Common myeloid progenitor, CD34-positive (primary cell): ENCODE measurements at places on chromosomes 6 and 20.
A peak's percentile ranks its signal among the peaks of the same experiment; 100 is the strongest.

- no peak for DNase-seq
Measured at GRCh38 chr6:28802417-28803336, 121.1 kb downstream of the TRIM27 start.

- DNase-seq, result no peak
Measured at GRCh38 chr6:127515234-127515793, 3.8 kb downstream of the MTCL3 start.

DNA sequence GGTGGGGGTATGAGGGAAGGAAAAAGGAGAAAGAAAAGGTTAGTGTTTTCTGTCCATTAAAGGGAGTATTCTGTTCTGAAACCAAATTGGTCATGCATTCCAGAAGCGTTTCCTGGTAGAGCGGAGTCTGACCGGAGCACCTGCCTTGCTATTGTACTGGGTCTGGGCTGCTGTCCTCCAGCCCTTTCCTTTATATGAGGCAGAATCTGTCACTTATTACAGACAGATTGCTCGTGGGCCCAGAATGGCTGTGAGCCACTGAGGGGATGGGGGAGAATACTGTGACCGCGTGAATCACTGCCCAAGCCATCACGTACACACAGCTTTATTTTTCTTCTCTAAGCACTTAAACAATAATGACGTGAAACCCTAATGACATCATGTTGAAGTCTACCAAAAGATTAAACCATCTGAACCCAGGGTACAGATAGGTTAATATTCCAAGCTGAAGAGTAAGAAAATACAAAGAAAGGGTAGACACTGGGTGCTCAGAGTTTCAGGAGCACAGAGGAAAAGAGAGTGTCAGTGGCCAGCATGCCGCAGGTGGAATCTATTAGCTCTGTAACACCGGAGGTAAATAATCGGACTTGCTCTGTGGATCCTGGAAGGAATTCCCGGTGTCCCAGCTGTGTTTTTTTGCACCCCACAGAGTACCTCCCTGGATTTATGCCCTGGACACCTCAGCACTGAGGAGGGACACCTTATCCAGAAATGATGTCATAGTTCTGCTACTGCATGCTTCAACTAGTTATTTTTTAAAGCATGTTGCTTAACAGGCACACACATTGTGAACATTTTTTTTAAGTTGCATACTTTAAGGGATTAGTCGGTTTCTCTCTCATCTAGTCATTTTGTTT is 573.3 kb downstream of the PKHD1 start:
- DNase-seq, result no peak

- peak; percentile 74 for DNase-seq
Measured at GRCh38 chr20:50460608-50461267, 49.4 kb upstream of the PTPN1 start.

DNA sequence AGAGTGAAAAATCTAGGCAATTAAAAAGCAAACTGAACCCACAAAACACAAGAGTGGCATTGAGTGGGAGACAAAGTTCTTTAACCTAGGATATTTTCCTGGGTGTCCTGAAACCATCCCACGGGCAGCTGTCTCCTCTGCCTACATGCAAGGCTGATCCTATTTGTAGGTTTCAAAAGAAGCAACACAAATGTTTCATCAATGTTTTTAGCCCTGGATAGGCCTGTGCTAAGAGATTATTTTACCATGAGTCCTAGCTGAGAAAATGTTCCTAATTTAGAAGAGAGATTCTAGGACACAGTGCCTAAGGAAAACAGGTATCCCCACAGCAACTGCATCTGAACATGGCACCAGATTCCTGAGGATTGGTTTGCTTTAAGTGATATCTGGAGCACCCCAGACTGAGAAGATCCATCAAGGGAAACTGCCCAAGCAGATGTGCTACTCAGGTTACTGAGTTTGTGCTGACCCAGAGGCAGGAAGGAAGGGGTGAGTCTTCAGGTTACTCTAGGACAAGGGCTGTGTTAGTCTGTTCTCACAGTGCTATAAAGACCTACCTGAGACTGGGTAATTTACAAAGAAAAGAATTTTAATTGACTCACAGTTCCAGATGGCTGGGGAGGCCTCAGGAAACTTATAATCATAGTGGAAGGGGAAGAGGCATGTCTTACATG is 111.6 kb upstream of the UST start:
- no peak for DNase-seq

DNA sequence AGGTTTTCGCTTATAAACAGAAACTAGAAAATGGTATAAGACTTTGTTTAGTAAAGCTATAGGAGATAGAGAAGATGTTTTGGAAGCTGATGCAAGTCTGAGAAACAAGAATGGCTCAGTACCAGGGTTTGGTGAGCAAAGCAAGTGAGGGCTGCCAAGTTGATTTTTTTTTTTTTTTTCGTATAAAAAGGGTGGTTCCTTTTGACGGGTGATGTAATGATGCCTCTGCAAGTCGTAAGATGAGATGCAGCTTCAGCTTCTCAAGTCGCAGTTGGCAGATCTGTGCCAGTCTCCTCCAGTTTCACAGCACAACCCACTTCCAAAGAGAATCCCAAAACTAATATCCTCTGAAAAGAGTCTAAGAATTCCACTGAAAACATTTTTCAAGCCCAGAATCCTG is 252.8 kb upstream of the CDH4 start:
- no peak for DNase-seq

GRCh38 chr20:20553541-20553940 is 158.9 kb downstream of the RALGAPA2 start:
- DNase-seq, result no peak

DNA sequence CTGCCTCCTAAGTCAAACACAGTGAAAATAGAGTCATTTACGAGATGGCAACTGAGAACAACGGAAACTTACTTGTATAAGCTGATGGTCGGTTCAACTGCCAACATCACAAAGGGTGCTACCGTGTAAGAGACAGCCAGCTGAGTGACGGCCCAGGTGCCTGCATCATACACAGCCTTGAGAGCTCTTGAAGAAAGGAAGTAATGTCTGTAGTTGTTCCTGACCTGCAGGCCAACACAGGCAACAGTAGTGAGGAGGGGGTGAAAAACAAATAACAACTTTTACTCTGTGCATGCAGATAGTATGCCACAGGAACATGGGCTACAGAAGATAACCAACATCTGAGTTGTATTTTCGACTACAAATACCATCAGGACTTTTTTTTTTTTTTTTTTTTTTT is 102.7 kb downstream of the MBOAT1 start:
- DNase-seq, result peak; percentile 76

DNA sequence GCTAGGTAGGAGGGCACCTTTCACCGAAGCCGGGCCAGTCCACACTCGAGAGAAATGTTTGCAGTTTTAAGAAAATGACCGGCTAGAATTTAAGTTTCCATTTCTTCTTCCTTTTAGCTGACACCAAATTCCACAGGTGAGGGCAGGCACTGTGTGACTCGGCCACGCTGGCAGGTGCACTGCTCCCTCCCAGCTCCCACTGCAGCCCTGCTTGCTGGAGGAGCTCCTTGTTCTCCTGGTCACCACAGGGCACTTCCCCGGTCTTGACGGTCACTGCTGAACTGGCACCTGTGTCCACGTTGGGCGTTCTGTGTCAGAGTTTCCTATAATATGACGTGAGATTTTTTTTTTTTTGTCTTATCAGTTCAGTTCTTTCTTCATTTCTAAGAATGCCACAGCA is 3.6 kb upstream of the KIF25 start:
- no peak for DNase-seq

DNA sequence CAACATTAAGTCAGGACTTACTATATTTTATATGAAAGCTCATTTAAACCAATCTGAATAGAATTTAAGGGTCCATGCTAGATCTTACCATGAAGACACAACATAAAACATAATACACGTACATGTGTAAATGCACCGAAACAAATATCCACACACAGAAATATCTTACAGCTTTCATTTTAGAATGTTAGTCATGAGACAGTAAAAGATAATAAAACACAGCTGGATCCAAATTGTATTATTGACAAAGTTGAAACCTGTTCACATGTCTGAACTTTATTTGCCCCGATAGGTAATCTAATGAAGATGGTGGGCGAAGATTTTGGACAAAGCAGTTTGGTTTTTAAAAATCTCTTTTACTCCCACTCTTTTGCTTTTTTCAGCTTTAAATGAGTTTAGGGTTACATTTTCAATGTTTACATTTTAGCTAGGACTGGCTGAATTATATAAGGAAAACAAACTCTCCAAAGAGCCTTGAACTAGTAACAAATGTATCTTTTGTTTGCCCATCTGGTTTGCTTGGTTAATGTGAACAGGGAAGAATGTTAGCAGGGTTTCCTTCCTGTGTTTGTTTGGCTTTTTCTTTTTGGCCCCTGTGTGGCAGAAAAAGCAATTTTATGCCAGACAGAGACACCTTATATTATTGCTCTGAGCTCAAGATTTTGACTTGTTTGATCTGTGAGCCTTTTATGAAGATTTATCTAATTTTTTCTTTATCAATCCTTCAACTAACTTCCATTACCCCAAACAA is 5.1 kb upstream of the TMEM181 start:
- DNase-seq, result no peak

- no peak for DNase-seq
Measured at GRCh38 chr20:18585134-18585533, 2.7 kb upstream of the DTD1 start.

DNA sequence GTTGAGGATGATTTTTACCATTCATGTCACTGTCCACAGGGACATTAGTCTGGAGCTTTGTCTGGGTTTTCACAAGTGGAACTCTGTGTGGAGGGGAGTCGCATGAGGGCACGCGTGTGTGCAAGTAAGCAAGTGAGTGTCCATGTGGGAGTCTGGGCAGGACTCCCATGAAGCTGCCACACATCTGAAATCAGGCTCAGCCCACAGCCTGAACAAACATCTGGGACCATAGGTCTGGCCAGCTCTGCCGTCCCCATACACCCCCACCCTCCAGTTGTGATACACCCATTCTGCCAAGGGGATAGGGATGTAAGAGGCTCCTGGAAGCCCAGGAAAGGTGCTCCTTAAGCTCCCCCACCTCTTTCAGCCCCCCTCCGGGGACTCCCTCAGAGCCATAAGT is 17.1 kb upstream of the FOXP4 start:
- DNase-seq, result no peak

GRCh38 chr6:1612974-1613306 is 3.2 kb downstream of the FOXC1 start:
- no peak for DNase-seq

GRCh38 chr6:150499882-150500312 is 99.8 kb upstream of the PLEKHG1 start:
- no peak for DNase-seq

GRCh38 chr6:13101409-13101808 is 226.9 kb downstream of the TBC1D7 start:
- no peak for DNase-seq

- DNase-seq, result no peak
Measured at GRCh38 chr6:157879873-157880254, 56.8 kb downstream of the SNX9 start.

- peak; percentile 94 for DNase-seq
Measured at GRCh38 chr6:13273931-13274706, 54.2 kb downstream of the TBC1D7 start.

DNA sequence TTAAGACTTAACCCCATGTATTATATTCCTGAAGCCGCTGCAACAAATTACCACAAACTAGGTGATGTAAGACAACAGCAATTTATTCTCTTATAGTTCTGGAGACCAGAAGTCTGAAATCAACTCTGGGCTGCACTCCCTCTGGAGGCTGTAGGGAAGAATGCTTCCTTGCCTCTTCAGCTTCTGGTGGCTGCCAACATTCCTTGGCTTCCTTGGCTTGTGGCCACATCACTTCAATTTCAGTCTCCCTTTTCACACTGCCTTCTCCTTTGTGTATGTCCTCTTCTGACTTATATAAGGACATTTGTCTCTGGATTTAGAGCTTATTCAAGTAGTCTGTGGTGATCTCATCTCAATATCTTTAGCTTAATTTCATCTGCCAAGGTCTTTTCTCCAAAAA is 141.6 kb downstream of the DHX35 start:
- no peak for DNase-seq

DNA sequence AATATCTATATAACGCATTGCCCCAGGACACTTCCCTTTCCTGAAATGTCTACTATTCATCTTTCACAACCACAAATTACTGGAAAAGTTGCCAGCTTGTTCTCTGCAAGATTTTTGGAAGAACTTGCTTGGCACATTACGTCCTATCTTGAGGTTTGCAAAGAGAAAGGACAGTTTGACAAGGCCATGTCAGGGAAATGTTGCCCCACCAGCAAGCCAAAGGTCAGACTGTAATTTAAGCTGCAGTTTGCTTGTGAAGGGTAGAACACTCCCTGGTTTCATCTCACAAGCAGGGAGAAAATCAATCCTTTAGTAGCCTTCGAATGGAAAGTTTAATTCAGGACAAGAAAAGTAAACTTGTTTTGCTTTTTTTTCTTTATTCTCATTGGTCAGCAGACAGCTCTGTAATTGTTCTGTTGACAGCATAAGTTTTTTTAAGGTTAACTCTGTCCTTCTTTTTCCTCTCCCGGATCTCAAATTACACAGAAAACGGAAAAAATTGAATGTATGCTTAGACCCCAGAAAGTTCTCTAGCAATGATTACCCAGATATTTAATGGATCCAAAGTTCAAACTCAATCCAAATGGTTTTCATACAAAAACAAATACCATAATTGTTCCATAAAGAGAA is 541.8 kb upstream of the NRSN1 start:
- DNase-seq, result no peak

- no peak for DNase-seq
Measured at GRCh38 chr6:91600561-91600960, 1013.7 kb upstream of the MAP3K7 start.

DNA sequence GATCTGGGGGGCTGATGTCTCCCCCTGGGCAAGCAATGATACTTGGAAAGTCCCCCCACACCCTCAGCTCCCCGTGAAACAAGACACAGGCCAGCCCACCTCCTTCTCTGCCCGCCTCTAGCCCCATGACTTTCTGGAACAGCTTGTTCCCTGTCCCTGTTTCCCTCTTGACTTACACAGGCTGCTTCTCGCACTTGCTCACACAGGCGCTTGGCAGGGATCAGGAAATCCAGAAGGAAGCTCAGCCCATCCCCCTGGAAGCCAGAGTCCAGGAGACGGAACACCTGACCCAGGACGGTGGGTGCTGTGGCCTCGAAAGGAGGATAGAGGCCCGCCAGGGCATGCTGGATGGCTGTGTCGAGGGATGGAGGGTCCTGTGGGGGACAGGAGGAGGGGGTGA is 14.8 kb downstream of the KIAA1755 start:
- DNase-seq, result no peak
